ENCODE measurements at places on chromosomes 5 and 9. TPM values are rescaled to one million over a fixed set of nuclear protein-coding genes. Genes with fewer than 3 reads are reported as not detected.

GRCh38 chr9:89446261-89446960 is 51.5 kb downstream of the SEMA4D start:
- no peak overlapping the region for H3K4me3 ChIP-seq
- H3K27ac ChIP-seq, result no peak overlapping the region
- no peaks in the 10 kb centered on the region for H3K4me1 ChIP-seq
- H3K27me3 ChIP-seq, result no peaks in the 10 kb centered on the region
- no peaks in the 10 kb centered on the region for H3K36me3 ChIP-seq
- DNase-seq, result no peak

DNA sequence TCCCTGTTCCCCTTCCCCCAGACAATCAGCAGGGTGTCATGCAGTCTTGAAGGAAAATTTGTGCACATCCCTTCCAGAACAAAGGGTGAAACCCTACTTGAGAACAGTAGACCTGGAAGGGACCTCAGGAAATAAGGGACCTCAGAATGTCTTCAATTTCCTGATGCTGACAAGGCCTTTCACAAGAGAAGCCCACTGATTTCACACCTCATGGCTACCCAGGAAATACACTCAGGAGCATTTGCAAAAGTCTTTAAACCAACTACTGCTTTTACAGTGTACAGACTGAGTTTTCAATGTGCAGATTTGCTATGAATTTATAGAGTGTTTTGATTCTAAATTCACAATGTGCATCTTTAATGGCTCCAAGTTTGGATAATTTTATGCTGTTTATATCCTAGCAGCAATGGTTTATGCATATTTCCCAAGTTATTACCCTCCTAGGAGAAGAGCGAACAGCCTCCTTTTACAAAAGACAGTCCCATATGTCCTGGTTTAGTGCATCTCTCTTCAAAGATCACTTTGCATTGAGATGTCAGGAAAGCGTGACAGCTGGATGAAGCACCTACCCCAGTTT is 74.8 kb downstream of the GALNT10 start:
- no peak overlapping the region for H3K4me3 ChIP-seq
- no peaks in the 10 kb centered on the region for H3K27me3 ChIP-seq

GRCh38 chr5:71988808-71989207 is 118.5 kb upstream of the MAP1B start:
- no peak overlapping the region for H3K4me3 ChIP-seq
- H3K27ac ChIP-seq, result no peak overlapping the region
- H3K27me3 ChIP-seq, result no peaks in the 10 kb centered on the region
- no peaks in the 10 kb centered on the region for H3K4me1 ChIP-seq
- no peaks in the 10 kb centered on the region for H3K36me3 ChIP-seq
- no peak for DNase-seq

- H3K27ac ChIP-seq, result no peak overlapping the region
- H3K4me3 ChIP-seq, result no peak overlapping the region
These were observed 340 bp downstream of the ELAVL2 start for GRCh38 chr9:23825700-23826099.

DNA sequence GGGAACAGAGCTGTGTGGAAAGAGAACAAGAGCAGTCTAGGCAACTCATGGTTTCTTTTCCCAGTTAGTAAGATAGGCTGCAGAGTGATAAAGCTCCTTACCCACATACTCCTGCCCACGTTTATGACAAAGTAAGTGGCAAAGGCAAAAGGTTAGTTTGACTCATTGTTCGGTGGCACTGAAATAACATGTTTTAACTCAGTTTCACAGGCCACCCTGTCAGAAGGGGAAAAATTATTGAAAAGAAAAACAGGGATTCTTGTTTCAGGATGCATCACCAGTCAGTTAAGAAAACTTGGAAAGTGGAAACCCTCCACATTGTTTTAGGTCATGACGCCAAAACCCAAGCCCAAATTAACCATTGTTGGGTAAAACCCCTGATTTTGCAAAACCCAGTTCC is 22.3 kb upstream of the DAB2 start:
- no peaks in the 10 kb centered on the region for H3K4me1 ChIP-seq
- H3K36me3 ChIP-seq, result no peaks in the 10 kb centered on the region
- H3K27ac ChIP-seq, result no peak overlapping the region

- H3K27ac ChIP-seq, result no peak overlapping the region
- H3K36me3 ChIP-seq, result peaks cover 25% of the 10 kb centered on the region
- H3K27me3 ChIP-seq, result no peaks in the 10 kb centered on the region
- DNase-seq, result no peak
- peaks cover 9% of the 10 kb centered on the region for H3K4me1 ChIP-seq
These were observed 13.9 kb downstream of the REXO4 start for GRCh38 chr9:133403766-133404453.

DNA sequence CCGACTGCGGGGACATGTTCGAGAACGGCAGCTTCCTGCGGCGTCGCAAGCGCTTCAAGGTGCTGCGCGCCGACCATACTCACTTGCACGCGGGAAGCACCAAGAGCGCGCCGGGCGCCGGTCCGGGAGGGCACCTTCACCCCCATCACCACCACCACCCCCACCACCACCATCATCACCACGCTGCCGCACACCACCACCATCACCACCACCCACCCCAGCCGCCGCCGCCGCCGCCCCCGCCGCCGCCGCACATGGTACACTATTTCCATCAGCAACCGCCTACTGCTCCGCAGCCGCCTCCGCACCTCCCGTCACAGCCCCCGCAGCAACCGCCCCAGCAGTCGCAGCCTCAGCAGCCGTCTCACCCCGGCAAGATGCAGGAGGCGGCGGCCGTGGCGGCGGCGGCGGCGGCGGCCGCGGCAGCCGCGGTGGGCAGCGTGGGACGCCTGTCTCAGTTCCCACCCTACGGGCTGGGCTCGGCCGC is 514 bp downstream of the FOXB2 start:
- H3K4me3 ChIP-seq, result no peak overlapping the region
- no peaks in the 10 kb centered on the region for H3K36me3 ChIP-seq
- H3K27me3 ChIP-seq, result peaks cover 45% of the 10 kb centered on the region
- H3K27ac ChIP-seq, result no peak overlapping the region

- H3K4me1 ChIP-seq, result no peaks in the 10 kb centered on the region
- no peak overlapping the region for H3K4me3 ChIP-seq
- H3K27ac ChIP-seq, result no peak overlapping the region
- H3K27me3 ChIP-seq, result no peaks in the 10 kb centered on the region
- DNase-seq, result no peak
These were observed 150.2 kb downstream of the TTLL11 start for GRCh38 chr9:121942866-121943382.

DNA sequence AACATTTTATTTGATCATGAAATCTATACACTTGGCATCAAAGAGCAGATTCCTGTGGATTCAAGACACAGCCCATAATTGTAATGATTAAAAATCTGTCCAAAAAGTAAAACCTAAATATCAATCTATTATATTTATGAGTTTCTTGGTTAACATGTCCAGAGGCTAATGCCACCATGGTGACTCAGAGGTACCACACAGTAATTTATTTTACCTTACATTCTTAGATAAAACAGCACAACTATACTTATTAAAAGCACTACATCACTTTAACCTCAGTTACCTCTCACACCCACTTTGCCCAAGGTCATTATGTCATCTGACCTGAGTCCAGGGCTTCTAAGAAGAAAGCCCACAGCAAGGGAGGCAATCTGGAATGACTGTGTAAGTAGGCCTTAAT is 519.2 kb downstream of the RASEF start:
- H3K4me3 ChIP-seq, result no peak overlapping the region
- no peaks in the 10 kb centered on the region for H3K27me3 ChIP-seq
- H3K36me3 ChIP-seq, result no peaks in the 10 kb centered on the region
- H3K4me1 ChIP-seq, result no peaks in the 10 kb centered on the region
- no peak for DNase-seq
- no peak overlapping the region for H3K27ac ChIP-seq

GRCh38 chr5:55600497-55601203 is 65.9 kb upstream of the PLPP1 start:
- no peaks in the 10 kb centered on the region for H3K27me3 ChIP-seq
- DNase-seq, result no peak
- H3K4me1 ChIP-seq, result peaks cover 11% of the 10 kb centered on the region
- H3K4me3 ChIP-seq, result peak overlapping the region; percentile 6

- peak within 1 kb of the TSS; percentile 94 for H3K27ac ChIP-seq
- no peaks in the 10 kb centered on the region for H3K27me3 ChIP-seq
- peaks cover 15% of the 10 kb centered on the region for H3K36me3 ChIP-seq
These were observed at the start of the genes APBB3 and SLC35A4 for GRCh38 chr5:140564196-140565023. TSS of gene APBB3 (minus strand) at chr5:140564598. CDS start at chr5:140564245, 353 bp downstream. TSS of gene SLC35A4 (plus strand) at chr5:140564828. CDS start at chr5:140567170, 2,342 bp downstream.

- no peak overlapping the region for H3K27ac ChIP-seq
- no peak overlapping the region for H3K4me3 ChIP-seq
- no peaks in the 10 kb centered on the region for H3K27me3 ChIP-seq
- H3K4me1 ChIP-seq, result peaks cover 8% of the 10 kb centered on the region
- DNase-seq, result no peak
- H3K36me3 ChIP-seq, result no peaks in the 10 kb centered on the region
These were observed 133.6 kb downstream of the SIL1 start for GRCh38 chr5:139064613-139065012.

The SH3PXD2B gene
- 6.8 TPM for total RNA-seq

The CWC27 gene
- 6.8 TPM for total RNA-seq

The CNTNAP3 gene
- total RNA-seq, result 1.8 TPM

The ANXA1 gene
- 16.8 TPM for total RNA-seq

The SLC34A3 gene
- total RNA-seq, result not detected

The UBE2R2 gene
- total RNA-seq, result 27.4 TPM
